ENCODE measurements at places on chromosomes 5 and 9.

- no peak for DNase-seq
Observed at GRCh38 chr9:37029304-37029775, 4.7 kb downstream of the PAX5 start.

DNA sequence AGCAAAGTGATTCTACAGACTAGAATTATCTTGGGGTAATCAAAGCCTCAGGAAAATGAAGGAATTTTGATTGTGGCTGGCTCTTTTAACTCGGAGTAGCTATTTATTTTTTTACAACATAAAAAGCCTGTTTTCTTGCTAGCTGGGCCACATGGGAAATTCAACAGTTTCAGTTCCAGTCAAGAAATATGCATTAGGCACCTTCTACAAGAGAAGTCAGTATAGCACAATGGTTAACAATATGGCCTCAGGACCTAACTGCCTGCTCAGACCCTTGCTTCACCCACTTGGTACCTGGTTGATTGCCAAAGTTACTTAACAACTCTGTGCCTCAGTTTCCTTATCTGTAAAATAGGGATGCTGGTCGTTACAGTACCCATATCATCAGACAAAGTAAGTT is 586.2 kb downstream of the ZNF608 start:
- DNase-seq, result no peak

GRCh38 chr5:38528162-38528703 is 28.2 kb downstream of the LIFR start:
- DNase-seq, result no peak

- no peak for DNase-seq
Observed at GRCh38 chr9:105686936-105687335, 7.4 kb upstream of the TMEM38B start.

- DNase-seq, result no peak
Observed at GRCh38 chr9:26744191-26744965, 148.2 kb downstream of the CAAP1 start.

GRCh38 chr5:140596321-140596741 is 31.7 kb downstream of the SLC35A4 start:
- DNase-seq, result no peak

DNA sequence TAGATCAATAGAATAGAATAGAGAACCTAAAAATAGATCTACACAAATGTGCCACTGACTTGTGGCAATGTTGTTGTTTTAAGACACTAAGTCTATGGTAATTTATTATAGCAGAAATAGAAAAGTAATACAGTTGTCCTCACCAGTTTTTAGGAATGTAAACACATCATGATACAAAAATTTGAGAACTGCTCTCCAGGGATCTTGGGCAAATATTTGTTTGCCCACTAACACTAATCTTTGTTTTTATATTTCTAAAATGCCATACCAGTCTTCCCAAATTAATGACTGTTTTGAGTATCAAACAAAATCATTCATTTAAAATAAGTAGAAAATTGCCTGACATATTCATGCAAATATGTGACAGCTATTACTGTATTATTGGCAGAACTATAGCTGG is 297.6 kb downstream of the BRINP1 start:
- no peak for DNase-seq

DNA sequence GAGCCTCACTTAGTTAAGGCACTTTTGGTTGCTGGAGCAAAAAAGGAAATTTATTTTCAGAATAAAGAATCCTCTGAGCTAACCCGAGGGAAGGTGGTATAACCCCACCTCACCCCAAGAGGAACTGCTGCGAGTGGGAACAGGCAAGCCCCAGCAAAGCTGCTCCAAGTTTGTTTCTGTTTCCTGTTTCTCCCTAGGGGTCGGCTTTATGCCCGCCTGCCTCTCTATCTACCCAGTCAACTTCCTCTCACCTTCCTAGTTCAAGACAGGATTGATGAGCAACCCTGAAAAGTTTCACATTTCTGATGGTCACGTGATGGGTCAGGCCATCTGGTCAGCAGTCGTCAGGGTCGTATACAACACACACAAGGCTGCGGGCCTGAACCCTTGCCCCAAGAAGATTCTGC is 31.1 kb downstream of the TRIO start:
- DNase-seq, result no peak

DNA sequence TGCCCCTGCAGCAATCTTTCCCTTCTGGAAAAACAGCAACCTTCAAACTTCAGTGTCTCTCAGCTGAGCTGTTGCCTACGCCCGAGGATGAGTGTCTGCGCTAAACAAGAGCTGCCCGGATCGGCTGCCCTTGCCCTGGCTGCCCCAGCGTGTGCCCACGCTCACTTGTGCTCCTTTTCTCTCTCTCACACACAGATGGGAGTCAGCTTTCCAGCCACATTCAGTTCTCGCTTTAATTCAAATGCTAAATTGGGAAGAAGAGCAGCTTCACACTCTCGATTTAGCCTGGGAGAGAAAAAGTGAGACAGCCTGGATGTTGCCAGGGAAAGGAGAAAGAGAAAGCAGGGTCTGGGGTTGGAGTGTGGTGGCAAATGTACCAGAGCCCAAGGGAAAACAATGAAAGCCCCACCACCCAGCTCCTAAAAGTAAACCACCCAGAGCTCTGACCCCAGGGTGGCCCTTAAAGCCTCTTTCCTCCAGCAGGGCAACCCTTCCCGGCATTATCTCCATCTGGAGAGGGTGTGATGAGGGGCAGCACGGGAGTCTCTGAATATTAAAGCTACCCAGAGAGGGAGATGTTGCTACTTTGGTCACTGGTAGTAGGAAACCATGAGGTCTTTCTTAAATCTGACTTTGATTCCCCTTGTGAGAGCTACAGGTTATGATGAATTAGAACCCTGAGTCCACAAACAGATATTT is 9.9 kb upstream of the EGR1 start:
- no peak for DNase-seq

GRCh38 chr5:148801682-148802276 is 24.6 kb upstream of the ADRB2 start:
- no peak for DNase-seq

DNA sequence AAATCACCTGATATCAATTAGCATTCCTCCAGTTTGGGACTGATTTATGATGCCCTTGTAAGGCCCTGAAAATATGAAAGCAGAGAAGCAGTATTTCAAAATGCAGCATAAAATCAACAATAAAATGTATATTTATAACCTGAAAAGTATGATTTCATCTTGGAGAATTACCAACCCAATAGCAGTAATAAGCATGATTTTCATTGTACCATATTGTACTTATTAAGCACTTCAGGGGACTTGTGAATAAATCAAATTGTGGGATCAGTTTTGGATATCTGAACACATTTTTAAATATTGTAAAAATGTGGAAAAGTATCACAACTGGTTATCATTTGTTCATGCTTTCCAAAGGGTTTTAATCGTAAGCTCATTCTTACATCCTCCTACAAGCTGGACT is 250.8 kb downstream of the DMRT2 start:
- no peak for DNase-seq
